Activated CD4-positive, CD25-positive, alpha-beta regulatory T cell treated with anti-CD3 and anti-CD28 coated beads, Interleukin-2, amount 50 U/mL, for 16 hours (primary cell): ENCODE measurements at places on chromosomes 1 and 21.

GRCh38 chr1:95223110-95223509 is 10.9 kb upstream of the RWDD3 start:
- no peak for DNase-seq

- DNase-seq: no peak
Observed at GRCh38 chr1:116763787-116764465, 9.7 kb downstream of the CD2 start.

DNA sequence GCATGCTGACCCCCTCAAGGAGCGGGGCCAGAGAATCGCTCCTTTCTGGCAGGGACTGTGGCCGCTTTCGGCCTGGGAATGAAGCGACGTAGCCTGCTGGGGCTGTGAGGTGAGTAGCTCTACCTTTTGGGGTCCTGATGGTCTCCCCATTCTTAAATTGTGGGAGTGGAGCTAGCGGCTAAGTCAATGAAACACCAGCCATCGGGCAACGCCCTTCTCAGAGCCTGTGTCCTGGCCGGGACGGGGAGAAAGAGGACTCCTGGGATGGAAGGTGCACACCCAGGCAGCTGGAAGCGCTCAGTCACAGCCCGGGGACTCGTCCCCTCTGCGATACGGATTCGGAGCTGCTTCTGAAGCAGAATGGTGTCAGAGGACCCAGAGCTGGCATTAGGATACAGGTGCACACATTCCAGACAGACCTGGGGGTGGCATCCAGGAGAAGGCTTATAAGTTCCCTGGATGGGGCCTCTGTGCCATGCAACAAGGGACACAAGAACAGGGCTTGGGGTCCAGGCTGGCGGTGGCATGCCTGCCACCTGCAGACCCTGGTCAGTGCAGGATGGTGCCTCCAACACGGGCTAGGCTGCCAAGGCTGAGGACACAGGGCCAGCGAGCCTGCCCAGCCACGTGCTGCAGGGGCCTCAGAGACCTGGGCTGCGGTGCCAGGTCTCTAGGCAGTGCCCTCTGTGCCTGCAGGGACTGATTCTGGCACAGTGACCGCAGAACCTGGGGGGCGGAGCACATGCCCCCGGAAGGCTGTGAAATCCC is 945 bp upstream of the WNT9A start:
- DNase-seq: no peak

- DNase-seq: no peak
Observed at GRCh38 chr21:42413093-42413492, 9.4 kb downstream of the UBASH3A start.

DNA sequence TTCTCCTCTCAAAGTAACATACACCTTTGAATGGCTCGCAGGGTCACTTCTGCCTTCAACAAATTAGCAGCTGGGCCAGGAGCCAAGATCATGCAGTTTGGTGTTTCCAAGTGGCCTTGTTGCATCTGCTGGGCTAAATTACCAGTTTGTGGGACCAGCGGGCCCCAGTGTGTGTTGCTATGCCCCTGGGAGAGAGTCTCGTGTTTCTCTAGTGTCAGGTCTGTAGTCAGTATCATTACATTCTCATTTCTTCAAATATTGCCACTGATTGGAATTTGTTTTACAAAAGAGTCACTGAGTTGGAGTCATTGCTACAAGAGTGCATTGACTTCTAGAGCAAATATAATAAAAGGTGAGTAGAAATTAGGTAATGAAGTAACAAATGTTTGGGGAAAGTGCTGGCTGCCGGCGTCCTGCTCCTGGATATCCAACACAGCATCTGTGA is 35.5 kb downstream of the RHOU start:
- DNase-seq: no peak

DNA sequence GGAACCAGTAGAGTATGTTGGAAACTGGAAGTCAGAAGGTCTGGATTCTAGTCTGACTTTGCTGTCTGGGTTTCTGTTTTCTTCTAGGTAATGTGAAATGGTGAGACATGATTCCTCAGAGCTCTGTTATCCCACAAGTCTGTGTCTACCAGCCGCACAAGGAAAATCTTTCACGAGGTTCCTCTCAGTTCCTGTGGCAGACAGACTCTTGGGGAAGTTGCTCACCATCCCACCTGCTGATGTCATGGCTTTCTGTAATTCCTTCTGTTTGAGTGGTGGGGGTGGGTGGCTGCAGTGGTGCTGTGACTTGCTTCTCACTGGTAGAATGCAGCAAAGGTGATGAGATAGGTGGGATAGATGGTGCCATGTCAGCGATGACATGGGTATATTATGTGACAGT is 17.1 kb upstream of the SCMH1 start:
- no peak for DNase-seq

GRCh38 chr1:196034080-196034706 is 574.0 kb downstream of the KCNT2 start:
- no peak for DNase-seq

GRCh38 chr1:55284856-55285255 is 69.7 kb upstream of the USP24 start:
- no peak for DNase-seq

- no peak for DNase-seq
Observed at GRCh38 chr1:84726593-84727499, 36.6 kb upstream of the SSX2IP start.

DNA sequence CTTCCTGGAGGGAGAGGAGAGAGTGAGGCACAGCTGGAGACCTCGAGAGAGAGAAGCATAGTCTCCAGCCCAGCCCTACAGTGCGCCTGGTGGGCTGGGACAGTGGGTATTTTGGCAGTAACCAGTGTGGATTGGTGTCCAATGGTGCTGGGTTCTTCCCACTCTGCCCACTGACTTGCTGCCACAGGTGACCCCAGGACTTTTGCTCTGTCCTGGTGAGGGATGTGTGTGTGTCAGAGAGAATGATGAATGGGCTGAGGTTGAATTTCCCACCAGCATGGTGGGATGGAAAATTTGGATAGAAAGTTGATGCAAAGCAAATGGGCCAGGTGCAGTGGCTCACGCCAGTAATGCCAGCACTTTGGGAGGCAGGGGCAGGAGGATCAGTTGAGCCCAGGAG is 26.3 kb downstream of the SERINC2 start:
- DNase-seq: no peak

DNA sequence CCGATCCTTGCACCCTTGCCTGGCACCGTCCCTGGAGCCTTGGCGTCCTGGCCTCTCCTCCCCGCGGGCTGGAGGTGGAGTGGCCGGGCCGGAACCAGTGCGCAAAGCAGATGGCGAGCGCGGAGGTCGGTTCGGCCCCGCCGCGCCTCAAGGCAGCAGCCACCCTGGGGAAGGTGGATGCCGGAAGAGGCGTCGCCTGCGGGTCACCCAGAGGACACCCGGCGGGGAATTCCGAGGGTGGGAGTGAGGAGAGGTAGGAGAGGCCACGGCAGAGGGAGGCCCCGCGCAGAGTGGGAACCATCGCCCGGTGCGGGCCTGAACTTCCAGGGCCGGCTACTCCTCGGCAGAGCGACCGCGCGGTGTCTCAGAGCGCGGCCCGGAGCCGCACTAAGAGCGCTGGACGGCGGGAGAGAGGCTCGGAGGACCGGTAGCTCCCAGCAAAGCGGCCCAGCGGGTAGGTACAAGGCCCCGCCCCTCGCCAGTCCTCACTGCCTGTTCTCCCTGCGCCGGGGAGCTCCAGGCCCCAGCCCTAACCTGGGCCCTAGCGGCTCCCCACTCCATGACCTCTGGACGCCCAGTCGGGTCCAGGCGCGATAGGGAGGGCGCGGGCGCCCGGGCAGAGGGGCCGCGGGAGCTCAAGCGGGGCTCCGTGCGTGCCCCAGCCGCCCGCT is at the start of gene RNF207:
Gene RNF207 (plus strand): TSS at position 271 of the 671 bp plus-strand sequence. CDS start 417 bp downstream, outside the sequence.
- DNase-seq: no peak

DNA sequence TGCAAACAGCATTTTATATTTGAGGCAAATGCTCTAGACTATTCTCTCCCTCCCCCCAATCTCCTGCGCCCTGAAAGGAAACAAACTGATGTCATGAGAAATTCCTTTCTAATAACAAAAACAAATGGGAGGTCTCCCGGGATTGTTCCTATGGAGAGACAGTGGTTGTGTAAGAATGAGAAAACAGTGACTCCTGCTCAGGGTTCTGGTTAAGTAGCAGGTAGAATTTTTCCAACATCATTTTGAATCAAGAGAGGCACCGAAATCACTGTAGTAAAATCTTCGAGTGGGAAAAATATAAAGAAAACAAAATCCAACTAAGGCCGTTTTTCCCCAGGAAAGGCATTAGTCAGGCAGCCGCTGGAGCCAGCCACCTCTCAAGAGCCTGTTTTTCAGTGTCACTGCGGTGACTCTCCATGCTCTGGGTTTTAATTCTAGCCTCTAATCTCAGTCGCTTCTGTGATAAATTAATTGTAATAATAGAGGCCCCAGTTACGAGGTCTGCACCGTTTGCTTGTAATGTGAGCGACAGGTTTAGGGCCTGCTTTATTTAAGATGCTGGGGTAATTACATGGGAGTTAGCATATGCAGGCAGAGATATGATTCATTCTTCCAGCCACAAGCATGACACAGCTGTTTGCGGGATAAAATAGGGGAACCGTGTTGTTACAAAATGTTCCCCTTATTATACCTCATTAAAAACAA is 80.3 kb downstream of the RNF220 start:
- no peak for DNase-seq

DNA sequence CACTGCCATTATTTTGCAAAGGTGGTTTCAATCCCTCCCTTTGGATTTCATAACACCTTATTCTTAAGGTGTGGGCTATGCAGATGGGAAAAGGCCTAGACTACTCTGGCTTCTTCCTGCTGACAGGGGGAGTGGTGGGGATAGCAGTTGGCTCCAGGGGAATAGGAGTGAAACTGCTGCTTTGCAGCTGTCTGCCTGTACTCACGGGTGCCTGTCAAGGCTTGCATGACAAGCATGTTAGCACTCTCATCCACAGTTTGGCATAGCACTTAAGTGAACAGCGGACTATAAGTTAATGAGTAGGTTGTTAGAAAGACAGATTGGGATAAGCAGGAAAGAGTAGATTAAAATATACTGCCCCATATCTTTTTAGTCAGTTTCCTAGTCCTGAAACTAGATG is 287.5 kb upstream of the DAB1 start:
- DNase-seq: no peak

- no peak for DNase-seq
Observed at GRCh38 chr1:113780374-113781146, 21.3 kb upstream of the PHTF1 start.

DNA sequence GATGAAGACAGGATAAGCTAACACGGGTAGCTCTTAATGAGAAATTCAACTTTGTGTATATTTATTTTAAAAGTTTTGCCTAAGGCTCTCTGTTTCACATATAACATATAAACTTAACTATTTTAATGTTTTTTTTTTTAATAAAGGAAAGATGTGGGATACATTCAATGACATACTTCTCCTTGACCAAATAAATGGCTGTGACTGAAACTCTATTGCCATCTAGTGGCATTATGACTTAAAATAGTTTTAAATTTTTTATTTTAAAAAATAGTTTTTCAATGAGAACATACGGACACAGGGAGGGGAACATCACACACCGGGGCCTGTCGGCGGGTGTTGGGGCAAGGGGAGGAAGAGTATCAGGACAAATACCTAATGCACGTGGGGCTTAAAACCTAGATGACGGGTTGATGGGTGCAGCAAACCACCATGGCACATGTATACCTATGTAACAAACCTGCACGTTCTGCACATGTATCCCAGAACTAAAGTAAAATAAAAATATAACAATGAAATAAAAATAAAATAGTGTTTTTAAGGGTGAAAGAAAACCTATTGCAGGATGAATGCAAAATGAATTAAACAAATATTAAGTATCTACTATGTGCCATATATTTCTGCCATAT is 83.4 kb downstream of the LYST start:
- DNase-seq: no peak

- DNase-seq: no peak
Observed at GRCh38 chr21:45873418-45873817, 108.2 kb upstream of the COL6A1 start.

GRCh38 chr1:158898722-158899121 is 32.6 kb upstream of the PYHIN1 start:
- no peak for DNase-seq

- DNase-seq: no peak
Observed at GRCh38 chr1:15684468-15685291, 560 bp downstream of the PLEKHM2 start.

DNA sequence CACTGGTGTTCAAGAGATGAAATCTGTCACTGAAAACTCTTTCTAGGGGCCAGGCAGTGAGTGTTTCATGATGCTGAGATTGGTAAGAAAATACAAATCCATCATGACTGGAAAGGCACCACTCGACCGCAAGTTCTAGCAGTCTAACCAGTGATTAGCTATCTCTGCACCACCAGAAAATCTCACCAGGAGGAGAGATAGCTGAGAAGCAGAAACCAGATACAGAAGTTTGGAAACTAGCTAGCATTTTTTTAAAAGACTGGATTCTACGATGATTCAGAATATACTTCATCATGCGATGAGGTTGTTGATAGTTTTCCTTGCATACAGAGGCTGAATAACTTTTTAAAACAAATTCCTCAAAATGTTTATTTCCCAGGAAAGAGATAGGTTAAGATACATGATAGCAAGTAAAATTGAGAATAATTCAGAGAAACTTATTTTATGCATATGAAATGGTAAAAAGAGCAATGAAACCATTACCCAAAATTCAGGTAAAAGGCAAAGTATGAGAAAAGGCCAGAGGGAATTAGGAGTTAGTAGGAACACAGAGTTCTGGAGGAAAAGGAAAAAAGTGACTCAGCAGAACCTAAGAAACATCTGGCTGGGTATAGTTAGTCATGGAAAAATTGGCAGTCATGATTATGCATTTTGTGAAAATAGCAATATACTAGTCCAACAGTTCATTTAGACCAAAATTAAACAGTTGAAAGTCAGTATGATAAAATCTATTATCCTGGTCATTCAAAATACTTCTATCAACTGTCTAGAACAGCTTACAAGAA is 3.3 kb upstream of the F3 start:
- DNase-seq: no peak

- no peak for DNase-seq
Observed at GRCh38 chr1:212271234-212271633, 14.0 kb upstream of the PPP2R5A start.

- DNase-seq: peak; percentile 36
Observed at GRCh38 chr1:229258031-229258756, 12.7 kb upstream of the RAB4A start.

DNA sequence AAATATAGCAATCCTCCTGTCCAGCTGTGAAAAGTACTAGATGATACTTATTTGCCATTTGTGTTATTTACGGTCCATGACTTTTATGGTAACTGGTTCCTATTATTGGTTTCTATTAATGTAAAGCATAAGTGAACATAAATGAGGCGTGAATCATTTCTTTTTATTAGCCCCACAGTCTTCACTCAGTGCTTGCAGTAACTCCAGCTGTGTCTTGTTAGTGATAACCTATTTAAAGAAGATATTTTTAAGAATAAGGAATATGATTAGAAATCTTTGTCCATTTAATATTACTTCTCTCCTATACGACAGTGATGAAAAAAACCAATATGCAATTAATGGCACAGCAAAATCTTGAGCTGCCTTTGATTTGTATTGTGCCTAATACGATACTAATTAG is 149.9 kb downstream of the SPATA17 start:
- DNase-seq: no peak

- no peak for DNase-seq
Observed at GRCh38 chr1:44733365-44733764, 2.4 kb upstream of the RNU5D-1 start.
